ENCODE measurements at places on chromosomes 5 and 9. TPM values are rescaled to one million over a fixed set of nuclear protein-coding genes. Genes with fewer than 3 reads are reported as not detected.

GRCh38 chr5:2739360-2740050 is 12.0 kb downstream of the IRX2 start:
- no peak for DNase-seq

Gene LCN1
- total RNA-seq = not detected

- DNase-seq = peak; percentile 67
Observed at GRCh38 chr5:35198075-35198474, 32.2 kb downstream of the PRLR start.

GRCh38 chr5:158502686-158503085 is 597.0 kb downstream of the EBF1 start:
- no peak for DNase-seq

Gene EGFLAM
- total RNA-seq = not detected

- no peak for DNase-seq
Observed at GRCh38 chr5:59132131-59132530, 549.3 kb downstream of the RAB3C start.

DNA sequence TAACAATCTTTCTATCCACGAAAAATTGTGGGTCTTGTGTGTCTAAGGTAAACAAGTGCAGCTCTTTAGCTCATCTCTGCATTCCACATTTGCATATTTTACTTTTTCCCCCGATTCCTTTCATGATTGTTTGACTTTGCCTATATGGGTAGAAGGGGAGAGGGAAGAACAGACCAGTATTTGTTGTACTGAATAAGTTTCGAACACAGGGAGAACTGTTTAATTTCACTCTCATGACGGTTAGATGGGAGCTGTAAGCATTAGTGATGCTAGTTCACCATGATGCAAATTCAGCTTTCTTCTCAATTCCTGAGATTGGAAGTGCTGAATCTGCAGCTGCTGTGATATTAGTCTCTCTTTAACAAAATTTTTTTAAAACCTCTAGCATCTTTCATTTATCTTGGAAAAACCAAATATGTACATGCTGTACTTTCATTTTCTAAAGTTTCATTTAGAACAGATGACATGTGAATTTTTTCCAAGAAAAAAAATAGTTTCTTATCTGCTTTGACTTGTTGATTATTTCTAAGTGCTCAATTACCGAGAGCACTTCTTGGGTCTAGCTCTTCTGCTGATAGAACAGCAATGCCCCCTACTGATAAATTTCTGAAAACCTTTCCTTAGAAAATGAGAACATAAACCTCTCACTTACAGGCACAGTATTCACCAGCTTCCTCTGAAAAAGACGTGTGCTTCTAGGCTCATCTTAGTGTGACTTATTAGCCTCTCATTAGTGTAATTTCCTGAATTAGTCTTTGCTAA is 149.5 kb downstream of the BAAT start:
- DNase-seq = peak; percentile 26

GRCh38 chr5:118902656-118903438 is 85.5 kb downstream of the DTWD2 start:
- no peak for DNase-seq

DNA sequence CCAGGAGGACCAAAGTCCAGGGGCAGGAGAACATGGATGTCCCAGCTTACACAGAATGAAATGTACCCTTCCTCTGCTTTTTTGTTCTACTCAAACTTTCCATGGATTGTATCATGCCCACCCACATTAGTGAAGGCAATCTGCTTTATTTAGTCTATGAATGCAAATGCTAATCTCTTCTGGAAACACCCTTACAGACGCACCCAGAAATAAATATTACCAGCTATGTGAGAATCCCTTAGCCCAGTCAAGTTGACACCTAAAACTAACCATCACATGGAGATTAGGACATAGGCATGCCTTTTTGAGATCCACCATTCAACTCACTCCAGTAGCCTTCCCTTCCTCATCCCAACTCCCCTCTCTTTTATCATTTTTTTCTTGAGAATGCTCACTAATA is 6.1 kb upstream of the SPTLC1 start:
- DNase-seq = no peak

GRCh38 chr9:137619240-137620047 is 639 bp downstream of the EHMT1 start:
- DNase-seq = peak; percentile 39

- no peak for DNase-seq
Observed at GRCh38 chr9:112377087-112377486, 2.8 kb upstream of the HSDL2 start.

Gene P4HA2
- 38.7 TPM for total RNA-seq

Gene ADGRD2
- not detected for total RNA-seq

DNA sequence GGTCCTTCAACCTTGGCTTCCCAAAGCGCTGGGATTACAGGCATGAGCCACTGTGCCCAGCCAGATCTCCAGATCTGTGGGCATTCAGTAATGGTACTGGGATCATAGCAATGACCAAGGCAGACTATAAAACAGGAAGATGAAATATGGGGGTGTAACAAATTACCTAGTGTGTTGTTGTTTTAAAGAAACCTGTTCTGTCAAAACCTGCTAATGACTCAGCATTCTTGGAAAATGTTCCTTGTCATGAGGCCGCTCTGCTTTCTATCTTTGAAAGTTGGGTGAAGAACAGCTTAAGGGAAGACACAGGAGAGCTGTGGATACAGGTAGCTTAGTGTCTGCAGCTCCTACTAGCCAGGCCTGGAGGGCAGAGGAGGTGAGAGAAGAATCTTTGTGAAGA is 19.4 kb downstream of the TARS1 start:
- DNase-seq = no peak

Gene SMARCA2
- total RNA-seq = 36.4 TPM

DNA sequence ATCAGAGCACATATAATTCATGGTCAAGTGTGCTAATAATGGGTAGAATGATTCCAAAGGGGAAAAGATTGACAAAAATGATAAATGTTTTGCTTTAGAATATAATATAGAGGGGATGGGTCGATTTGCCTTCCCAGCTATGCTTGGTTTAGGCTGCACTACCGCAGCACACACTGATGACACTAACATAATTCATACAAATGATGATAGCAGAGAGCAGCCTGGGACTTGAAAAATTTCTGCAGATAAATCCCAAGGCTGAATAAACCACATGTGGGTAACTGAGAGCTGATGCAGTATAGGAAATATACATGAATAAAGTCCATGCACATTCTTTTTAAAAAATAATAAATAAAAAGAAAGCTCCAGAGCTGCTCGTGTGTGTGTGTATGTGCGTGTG is 54.5 kb downstream of the EFNA5 start:
- DNase-seq = no peak

Gene CNTFR
- not detected for total RNA-seq

DNA sequence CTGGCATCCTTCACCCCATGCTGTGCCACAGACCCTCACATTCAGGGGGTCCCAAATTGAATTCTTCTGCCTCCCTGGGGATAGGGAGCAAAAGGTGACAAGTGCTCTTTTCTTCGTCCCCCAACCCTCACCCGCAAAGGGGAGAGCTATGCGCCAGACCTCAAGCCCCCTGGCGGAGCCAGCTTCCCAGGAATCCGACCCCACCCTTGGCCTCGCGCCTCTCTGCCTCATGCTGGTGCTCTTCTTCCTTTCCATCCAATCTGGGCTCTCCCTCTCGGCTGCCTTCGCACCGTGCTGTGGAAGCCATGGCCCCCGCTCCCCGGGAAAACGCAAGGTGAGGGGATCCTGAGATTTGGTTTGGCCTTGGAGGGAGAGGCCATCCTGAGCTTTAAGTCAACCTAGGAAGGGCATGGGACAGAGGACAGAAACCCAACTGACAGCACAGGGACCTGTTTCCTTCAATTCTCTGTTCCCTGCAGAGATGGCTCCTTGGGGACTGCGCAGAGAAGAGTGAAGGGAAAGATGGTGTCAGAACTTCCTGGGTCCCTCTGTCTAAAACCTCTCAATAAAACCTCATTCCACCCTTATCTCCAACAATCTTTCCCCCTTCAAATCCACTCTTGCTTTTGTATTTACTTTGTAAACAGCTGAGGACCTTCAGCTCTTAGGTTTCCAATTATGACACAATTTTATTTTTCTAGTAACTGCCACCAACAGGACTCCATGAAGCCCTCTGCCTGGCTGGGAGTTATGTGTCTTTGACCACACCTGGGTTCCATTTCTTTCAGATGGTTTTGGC is 36.3 kb upstream of the CRB2 start:
- DNase-seq = no peak

- DNase-seq = peak; percentile 22
Observed at GRCh38 chr5:38548064-38548759, 8.2 kb downstream of the LIFR start.

Gene MARCHF11
- total RNA-seq = not detected

DNA sequence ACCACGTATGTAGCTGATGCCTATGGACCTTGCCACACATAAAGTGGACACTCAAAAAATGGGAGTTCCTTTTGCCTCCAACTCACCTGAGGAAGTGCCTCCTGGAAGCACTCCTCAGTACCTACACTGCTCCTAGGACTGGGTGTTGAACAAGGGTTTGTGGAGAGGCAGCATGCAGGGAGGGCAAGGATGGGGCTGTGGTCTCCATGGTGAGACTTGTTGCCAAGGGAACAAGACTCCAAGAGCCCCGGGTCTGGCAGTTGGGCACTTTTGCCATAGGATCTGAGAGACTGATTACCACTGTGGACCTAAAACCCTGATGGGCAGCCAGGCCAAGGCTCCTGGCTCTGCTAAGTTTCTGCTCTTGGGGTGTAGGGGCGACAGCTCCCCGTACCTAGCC is 6.9 kb upstream of the NR5A1 start:
- no peak for DNase-seq

Gene SHC3
- total RNA-seq = 0.66 TPM

DNA sequence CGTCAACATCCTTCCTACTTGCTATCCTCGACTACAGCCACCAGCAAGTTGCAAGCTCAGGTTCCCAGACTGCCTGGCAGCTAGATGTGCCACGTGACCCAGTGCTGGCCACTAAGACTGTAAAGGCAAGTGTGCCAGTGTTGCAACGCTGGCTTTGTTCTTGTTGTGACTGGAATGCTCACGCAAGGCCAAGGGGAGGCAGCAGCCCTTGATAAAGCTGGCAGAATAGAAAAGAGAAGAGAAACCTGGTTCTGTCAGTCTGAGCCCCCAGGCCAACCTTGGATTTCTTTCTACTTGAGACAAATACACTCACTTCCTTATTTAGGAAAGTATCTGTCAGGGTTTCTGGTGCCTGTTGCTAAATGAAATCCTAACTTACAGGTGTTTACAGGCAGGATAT is 113.0 kb downstream of the KLHL3 start:
- DNase-seq = no peak

Gene DMRT3
- total RNA-seq = not detected

DNA sequence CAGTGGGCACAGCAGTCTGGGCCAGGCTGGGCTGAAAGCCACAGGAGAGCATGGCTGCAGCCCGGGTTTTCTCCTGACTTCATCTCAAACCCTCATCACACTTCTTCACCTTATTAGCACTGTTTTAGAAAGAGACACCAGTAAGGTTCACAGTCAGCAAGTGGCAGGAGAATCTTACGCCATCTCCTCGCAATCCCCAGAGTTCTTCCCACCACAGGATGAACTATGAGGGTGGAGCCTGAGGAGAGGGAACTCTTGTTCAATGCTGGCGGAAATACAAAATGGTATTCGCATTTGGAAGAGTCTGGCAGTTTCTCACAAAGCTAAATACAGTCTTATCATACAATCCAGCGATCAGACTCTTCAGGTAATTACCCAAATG is 14.7 kb downstream of the BICD2 start:
- DNase-seq = no peak

Gene BAAT
- total RNA-seq = 0.07 TPM

DNA sequence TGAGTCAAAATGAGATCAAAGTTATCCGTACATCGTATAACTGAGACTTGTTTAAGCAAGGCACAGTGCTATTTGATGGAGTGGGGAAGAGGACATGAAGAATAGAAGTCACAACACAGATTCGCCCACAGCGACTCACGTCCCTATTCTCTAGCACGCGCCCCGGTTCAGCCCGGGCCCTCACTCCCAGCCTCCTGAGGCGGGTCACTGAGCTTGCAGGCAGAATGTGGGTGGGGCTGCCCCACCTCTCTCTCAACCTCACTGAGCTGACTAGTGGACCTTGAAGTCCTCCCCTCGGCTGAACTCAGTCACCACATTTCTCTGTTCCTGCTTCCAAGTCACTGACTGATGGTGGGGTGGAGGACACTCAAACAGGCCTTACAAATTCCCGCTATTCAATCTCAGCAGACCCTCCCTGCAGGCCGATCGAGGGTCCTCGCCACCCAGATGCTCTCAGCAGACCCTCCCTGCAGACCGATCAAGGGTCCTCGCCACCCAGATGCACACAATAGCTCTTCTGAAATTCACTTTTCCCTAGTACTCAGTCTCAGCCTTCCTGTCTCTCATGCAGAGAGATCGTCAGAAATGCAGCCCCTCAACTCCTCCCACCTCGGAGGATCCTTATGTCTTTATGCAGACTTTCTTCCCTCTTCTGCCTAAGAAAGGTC is 12.9 kb downstream of the GLDC start:
- DNase-seq = no peak

DNA sequence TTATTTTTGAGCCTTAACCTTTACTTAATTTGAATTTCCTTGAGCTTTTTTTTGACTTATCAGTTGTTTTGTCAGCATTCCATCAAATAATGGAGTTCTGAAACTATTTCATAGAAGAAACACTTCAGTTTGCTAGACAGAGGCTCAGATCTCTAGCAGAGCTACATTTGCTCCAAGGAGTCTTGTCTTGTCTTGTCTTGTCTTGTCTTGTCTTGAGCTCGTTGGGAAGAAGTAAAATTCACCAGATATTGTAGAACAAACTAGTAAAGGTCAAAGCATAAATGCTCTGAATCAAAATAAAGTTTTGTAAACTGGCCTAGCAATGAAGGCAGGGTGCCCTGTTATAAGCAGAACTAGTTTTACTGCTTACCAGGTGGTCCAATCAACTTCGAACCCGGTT is 33.5 kb downstream of the RAB24 start:
- DNase-seq = no peak

Gene NEUROG1
- total RNA-seq = not detected

Gene SPINK13
- total RNA-seq = not detected

Gene GCNT4
- under 0.01 TPM for total RNA-seq

Gene FBP1
- total RNA-seq = 40.4 TPM

Gene RASEF
- 14.7 TPM for total RNA-seq

- no peak for DNase-seq
Observed at GRCh38 chr5:136135536-136135935, 2.9 kb downstream of the SMAD5 start.

GRCh38 chr5:132180134-132180745 is 47.4 kb downstream of the P4HA2 start:
- peak; percentile 69 for DNase-seq

DNA sequence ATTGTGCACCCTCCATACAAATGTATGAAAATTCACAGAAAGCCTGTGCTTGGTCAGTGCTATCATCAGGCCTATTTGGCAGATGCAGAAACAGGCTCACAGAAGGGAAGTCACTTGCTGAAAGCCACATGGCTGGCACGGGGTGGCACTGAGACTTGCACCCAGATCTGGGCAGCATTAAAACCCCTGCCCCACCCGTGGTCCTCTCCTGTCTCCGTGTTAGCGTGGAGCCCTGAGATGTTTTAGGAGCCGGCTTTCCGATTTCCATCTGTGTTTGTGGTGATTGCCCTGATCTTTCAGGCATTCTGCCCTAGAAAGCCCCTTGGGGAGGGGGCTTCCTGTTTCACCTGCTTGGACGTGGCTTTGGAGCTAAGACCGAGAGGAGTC is 102.2 kb upstream of the IER5L start:
- no peak for DNase-seq

Gene PCSK1
- total RNA-seq = not detected

- no peak for DNase-seq
Observed at GRCh38 chr9:92934321-92934720, 13.0 kb upstream of the FGD3 start.
